ENCODE measurements at places on chromosomes 1 and 21.

DNA sequence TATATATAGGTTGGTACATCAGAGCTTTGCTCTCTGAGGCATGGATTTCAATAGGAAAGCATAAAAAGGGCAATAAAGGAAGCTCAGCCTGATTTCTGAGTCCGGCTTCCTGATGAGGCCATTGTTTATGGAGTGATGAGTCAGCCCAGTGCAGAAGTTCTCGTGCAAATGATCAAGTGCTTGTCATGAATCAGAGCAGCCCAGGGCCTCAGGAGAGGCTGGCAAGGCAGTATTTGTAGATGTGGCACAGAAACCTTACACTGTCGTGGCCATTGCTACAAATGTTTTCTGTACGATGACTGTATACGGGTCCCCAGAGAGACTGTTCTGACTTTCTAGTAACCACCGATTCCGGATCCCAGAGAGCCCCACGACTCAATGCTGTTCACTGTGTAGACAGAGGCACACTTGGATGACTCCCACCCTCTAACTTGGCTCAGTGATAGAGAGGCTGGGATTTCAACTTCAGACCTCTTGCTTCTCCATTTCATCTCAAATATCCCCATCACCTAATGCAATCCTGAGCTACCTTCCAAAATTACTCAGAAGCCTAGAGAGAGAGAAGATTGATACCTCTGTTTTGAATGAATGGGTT lies 26.8 kb downstream of the UMODL1 start:
- DNase-seq: no peak

- no peak for DNase-seq
Observed at GRCh38 chr1:112341986-112342385, 54.0 kb upstream of the CTTNBP2NL start.

DNA sequence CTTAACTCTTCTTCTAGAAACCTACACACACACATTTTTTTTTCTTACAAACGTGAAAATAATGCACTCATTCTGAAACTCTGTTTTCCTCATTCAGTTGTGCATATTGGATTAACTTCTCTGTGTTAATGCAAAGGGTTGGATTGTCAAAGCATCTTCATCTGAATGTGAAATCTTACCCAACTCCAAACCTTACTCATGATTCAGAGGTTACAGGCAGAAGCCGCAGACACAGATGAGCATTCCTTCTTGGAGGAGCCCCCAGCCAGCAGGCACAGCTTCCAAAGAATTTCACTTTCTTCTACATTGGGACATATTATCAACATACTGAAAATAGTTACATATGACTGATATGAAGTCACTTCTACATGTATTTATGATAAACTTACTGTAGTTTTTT lies 15.7 kb downstream of the PATJ start:
- DNase-seq: no peak

GRCh38 chr1:201096041-201096461 lies 16.2 kb downstream of the CACNA1S start:
- DNase-seq: no peak

DNA sequence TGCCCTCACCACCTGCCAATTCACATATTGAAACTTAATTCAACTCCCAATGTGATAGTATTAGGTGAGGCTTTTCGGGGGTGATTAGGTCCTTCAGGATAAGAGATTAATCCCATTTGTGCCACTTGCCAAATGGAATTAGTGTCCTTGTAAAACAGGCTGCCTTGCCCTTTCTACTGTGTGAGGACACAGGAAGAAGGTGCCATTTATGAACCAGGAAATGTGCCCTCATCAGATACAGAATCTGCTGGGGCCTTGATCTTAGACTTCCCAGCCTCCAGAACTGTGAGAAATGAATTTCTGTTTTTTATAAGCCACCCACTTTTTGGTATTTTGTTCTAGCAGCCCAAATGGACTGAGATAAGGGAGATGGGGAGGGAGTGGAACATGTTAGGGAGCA lies 39.1 kb upstream of the AGL start:
- no peak for DNase-seq

DNA sequence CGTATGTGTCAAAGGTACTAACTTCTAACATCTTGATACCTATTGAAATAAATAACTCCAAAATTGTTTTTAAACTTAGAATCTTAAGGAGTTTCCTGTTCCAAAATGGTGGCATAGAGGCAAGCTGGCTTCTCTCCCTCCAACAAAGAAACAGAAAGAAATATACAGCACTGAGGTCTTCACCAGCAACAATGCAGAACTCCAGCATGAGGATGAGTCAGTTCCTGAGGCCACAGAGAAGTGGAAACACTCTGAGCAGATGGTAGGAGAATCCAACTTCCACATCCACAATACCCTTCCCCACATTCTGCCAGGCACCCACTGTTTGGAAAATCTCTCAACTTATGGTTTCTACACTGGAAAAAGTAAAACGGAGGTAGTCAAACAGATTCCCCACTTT lies 12.2 kb upstream of the PPIH start:
- no peak for DNase-seq

- DNase-seq: no peak
Observed at GRCh38 chr1:61504852-61505390, 220.0 kb downstream of the TM2D1 start.

GRCh38 chr1:203649551-203649998 lies 22.9 kb downstream of the ATP2B4 start:
- peak; percentile 62 for DNase-seq

GRCh38 chr21:32336711-32337110 lies 38.1 kb downstream of the MRAP start:
- DNase-seq: no peak

DNA sequence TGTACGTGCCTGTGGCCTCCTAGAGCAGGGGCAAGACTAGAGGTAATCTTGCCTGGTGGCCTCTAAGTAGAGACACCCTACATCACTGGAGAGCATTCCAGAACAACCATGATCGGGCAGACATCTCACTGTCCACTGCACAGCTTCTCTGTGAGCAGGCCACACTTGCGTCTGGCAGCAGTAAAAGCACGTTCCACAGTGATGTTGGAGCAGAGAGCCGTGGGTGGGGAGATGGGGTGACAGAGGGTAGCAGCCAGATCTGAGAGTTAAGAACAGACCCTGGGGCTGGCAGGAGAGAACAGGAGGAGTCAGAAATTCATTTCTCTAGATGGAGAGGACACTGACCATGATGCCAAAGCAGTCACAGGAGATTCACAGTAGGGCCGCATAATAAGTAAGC lies 293.0 kb downstream of the HHAT start:
- no peak for DNase-seq

- no peak for DNase-seq
Observed at GRCh38 chr1:171596119-171596518, 25.9 kb upstream of the MYOCOS start.

DNA sequence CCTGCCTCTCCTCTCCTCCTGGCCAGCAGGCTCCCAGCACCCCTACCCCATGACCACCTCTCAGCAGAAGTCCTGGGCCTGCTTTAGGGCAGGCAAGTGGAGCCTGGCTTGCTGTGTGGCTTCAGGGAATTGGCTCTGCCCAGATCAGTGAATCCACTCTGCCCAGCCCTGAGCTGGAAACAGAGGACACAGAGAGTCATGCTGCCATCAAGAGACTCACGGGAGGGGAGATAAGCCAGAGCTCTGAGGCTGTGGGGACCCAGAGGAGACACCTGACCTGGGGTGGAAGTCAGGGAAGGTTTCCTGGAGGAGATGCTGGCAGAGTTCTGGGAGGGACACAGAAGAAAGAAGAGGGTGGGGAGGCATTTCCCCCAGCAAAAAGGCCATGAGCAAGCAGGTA lies 54.2 kb downstream of the GLIS1 start:
- no peak for DNase-seq

- DNase-seq: peak; percentile 70
Observed at GRCh38 chr1:40668769-40669525, 3.5 kb upstream of the RIMS3 start.

DNA sequence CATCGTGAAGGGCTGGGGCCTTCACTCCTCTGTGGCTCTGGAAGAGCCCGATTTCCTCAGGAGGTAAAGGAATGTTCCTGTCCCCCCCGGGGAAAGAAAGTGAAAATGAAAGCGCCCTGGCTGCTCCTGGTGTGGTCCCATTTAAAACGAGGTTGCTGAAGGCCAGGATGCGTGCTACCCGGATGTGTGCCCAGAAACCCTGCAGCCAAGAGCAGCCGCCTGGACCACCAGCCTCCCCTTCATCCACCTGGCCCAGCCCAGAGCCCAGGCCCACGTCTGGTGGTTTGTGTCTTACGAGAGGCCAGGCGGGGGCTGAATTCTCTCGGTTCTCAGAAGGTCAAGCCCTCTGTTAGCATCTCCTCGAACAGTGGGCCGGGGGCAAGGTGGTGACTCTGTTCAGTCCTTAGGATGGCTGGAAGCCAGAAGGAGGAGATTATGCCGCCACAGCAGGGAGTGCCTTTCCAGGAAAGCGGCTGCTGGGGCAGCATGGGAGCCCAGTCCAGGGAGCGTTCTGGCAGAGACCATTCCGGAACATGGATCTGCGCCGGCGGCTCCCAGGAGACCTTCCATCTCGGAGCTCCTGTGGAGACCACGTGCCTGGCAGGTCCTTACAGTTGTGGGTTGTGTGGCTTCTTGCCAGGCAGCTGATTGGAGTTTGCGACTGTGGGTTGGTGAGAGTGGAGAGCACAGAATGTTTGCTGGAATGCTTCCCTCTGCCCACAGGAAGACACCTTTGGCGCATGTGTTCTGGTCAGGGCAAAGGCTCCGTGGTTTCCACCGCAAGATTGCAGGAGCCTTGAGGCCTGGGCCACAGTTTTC lies 1.4 kb downstream of the GUK1 start:
- DNase-seq: peak; percentile 15

DNA sequence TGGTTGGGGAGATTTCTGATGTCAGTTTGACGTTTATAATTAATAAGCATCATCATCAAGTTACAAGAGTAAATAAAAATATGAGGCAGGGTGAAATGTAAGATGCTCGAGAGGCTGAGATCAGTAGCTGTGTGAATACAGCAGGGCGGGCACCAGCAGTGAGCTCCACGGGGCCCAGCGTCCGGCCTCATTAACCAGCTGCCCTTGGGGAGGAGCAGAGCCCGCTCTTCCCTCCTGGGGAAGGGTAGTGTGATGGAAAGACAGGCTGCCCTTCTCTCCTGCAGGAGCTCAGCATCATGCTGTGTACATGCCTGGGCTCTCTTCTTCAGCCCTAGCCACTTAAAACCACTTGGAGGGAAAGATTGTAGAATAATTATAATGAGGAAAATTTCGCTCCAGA lies 23.4 kb downstream of the PDE9A start:
- DNase-seq: no peak

- DNase-seq: peak; percentile 58
Observed at GRCh38 chr1:38527373-38527966, 332.1 kb downstream of the RRAGC start.

DNA sequence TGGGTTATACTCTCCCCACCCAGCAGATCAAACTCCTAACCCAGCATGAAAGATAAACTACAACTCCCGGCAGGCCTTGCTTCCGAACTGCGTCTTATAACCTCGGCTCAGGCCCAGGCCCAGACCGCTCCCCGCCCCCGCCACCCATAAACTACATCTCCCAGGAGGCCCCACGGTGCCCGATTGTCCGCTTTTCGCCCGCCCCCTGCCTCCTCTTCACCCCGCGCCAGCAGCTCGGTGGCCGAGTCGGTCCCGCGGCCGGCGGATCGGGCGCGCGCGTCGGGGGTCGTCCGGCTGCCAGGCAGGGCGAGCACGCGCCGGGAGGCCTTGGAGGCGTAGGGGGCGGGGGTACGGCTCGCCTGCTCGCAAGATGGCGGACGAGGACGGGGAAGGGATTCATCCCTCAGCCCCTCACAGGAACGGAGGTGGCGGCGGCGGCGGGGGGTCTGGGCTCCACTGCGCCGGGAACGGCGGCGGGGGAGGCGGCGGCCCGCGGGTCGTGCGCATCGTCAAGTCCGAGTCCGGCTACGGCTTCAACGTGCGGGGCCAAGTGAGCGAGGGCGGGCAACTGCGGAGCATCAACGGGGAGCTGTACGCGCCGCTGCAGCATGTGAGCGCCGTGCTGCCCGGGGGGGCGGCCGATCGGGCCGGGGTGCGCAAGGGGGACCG lies at the start of gene SNX27:
Gene SNX27, plus strand, starts transcription at position 219 of the 669 bp plus-strand sequence. Its CDS starts 152 bp downstream, at position 371.
- DNase-seq: peak; percentile 79

DNA sequence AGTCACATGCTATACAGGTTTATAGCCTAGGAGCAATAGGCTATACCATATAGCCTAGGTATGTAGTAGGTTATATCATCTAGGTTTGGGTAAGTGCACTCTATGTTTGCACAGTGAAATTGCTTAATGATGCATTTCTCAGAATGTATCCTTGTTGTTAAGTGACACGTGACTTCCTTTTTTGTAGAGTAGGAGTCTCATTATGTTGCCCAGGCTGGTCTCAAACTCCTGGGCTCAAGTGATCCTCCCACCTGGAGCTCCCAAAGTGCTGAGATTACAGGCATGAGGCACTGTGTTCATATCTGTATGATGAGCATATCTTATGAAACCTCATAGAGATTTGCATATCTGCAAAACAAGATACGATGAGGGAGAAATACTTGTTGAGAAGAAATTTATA lies 13.8 kb upstream of the ABCB10 start:
- DNase-seq: no peak

DNA sequence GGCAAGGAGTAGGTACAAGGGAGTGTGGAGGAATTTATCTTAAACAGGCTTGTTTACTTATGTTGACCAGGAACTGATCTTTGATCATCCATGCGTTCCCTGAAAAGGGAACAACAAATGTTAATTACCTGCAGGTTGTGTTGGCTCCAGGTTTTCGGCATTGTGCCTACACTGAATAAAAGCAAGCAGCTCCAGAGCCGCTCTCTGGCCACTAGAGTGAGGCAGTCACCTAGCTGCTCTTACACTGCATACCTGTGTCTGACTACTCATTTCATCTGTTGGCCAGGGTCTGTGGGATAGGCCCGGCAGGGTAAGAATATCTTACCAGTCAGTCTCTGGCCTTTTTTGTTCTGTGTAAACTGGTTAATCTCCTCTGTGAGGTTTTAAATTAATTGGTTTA lies 183.6 kb downstream of the HFM1 start:
- no peak for DNase-seq

GRCh38 chr1:1877865-1878436 lies 12.9 kb downstream of the GNB1 start:
- no peak for DNase-seq

DNA sequence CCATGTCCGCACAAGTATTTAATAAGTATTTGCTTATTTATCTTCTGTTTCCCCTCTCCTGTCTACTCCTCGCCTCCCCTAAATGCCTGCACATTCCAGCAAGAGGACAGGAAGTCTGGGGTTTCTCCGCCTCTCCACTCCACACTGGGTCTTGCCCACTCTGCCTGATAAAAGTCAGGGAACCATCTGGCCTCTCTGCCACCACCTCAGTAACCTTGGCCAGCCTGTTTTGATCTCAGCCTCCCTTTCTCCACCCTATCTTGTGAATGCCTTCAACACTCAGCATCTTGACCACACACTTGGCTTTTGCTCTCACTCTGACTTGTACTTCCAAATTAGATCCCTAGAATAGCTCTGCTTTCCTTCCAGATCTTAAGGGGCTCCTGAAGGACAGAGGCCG lies 165.3 kb upstream of the UBE2U start:
- no peak for DNase-seq
